GM23248 (cell line): ENCODE measurements at places on chromosomes 1 and 21.

DNA sequence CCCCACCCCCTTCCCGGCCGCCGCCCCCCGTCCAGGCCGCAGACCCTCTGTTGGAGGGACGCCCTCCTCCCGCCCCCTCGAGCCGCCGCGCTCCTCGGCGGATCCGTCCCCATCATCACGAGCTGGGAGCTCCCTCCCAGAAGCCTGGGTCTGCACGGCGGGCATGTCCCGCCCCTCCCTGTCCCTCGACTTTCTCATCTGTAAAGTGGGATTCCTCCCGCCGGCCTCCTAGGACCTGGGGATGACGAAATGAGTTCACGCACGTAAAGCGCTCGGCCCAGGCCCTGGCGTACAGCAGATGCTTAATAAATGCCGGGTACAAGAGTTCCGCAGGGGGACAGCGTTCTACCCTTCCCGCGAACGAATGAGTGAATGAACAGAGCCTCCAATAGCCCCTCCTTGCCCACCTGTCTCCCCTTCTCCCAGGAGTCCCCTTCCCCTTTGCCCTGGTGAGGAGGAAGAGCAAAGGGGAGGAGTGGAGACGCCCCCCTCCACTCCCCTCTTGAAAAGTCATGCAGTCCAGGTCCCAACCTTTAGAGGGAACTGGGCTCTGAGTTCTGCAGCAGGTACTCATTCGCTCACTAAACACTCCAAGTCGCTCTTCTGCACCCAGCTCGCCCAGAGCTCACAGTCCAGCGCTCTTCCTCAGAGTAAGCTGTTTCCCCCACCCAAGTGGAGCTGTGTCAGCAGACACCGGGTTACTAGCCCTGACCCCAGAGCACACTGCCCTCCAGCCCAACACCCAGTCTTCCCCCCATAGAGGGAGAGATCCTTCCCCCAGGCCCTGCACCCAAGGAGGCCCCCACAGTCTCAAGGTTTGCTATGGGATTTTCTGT, 16.8 kb downstream of the RAP1GAP start:
- DNase-seq: no peak

DNA sequence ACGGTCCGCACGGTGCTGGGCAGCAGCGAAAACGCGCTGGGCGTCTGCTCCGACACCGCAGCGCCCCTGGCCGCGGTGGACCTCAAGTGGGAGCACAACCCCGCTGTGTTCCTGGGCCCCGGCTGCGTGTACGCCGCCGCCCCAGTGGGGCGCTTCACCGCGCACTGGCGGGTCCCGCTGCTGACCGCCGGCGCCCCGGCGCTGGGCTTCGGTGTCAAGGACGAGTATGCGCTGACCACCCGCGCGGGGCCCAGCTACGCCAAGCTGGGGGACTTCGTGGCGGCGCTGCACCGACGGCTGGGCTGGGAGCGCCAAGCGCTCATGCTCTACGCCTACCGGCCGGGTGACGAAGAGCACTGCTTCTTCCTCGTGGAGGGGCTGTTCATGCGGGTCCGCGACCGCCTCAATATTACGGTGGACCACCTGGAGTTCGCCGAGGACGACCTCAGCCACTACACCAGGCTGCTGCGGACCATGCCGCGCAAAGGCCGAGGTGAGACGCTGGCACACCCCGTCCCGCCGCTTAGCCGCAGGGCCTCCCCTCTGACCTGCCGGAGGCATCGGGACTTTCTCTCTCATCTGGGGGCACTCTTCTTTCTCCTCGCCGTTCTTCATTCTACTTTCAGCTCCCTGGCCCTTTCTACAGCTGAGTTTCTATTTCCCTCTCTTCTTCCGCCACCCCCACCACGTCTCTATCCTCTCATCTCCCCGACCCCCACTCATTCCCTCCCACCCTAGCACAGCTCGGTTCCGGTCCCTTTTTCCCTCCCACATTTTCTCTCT, 1.0 kb downstream of the NPR1 start:
- peak; percentile 52 for DNase-seq

DNA sequence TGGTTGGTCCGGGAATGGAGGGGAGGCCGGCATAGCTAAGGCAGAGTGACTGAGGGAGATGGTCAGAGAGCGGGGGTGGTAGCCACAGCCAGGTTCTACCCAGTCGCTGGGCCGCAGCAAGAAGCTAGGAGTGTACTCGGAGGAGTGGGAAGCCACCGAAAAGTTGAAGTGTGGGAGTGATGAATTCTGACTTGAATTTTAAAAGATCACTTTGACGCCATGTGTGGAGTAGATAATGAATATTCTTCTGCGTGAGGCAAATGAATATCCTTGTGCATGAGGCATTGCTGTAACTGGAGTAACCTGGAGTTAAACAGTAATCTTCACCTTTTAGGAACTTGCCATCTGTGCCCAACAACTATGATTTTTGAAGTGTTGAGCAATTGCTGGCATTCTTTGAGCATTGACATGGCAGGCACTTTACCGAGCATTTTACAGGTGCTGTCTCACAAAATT, 6.9 kb downstream of the CTPS1 start:
- no peak for DNase-seq

- DNase-seq: peak; percentile 82
These were observed 15.7 kb downstream of the FOXJ3 start for GRCh38 chr1:42319128-42319851.

- DNase-seq: peak; percentile 94
These were observed 7.1 kb upstream of the DR1 start for GRCh38 chr1:93338387-93339146.

GRCh38 chr1:12573015-12573825, 44.8 kb downstream of the DHRS3 start:
- DNase-seq: no peak

- DNase-seq: no peak
These were observed 51.9 kb upstream of the EDN2 start for GRCh38 chr1:41536361-41536802.

- no peak for DNase-seq
These were observed 21.4 kb downstream of the AIM2 start for GRCh38 chr1:159055181-159055641.

- DNase-seq: no peak
These were observed 118.8 kb upstream of the IVNS1ABP start for GRCh38 chr1:185435696-185436379.

- peak; percentile 69 for DNase-seq
These were observed 39.2 kb downstream of the NSL1 start for GRCh38 chr1:212752252-212752933.

DNA sequence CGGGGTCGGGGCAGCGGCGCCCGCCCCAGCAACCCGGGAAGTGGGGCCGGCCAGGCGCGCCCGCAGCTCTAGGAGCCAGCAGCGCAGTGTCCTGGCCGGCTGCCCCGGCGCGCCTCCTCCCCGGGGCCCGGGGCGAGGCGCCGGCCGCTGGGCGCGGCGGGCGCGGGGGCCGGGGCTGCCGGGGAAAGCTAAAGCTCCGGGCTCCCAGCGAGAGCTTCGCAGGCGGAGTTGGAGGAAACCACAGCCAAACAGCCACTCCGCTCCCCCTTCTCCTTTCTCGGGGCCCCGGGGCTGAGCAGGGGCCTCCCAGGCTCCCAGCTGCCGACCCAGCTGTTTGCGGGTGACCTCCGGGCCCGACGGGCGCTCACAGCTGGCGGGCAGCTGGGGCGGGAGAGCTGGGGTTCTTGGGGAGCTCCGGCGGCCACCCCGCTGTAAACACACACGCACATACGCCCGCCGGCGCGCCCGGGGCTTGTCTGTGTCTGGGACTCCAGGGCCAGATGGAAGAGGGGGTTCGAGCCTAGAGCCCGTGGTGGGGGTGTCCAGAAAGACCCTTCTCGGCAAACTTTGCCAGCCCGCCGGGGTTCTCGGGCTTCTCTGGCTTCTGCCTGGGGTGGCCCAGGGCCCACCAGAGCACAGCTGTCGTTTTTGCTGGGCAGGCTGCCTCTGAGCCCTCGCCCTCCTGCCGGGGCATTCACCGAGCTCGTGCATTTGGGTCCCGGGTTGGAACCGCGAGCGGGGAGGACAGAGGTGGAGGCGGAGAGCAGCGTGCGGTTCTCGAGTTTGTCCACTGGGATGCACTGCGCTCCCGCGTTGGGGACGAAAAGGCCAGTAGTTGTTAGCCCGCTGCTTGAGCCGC, 1.5 kb downstream of the AJAP1 start:
- DNase-seq: peak; percentile 56

GRCh38 chr21:17406202-17406601, 106.6 kb upstream of the CXADR start:
- no peak for DNase-seq

DNA sequence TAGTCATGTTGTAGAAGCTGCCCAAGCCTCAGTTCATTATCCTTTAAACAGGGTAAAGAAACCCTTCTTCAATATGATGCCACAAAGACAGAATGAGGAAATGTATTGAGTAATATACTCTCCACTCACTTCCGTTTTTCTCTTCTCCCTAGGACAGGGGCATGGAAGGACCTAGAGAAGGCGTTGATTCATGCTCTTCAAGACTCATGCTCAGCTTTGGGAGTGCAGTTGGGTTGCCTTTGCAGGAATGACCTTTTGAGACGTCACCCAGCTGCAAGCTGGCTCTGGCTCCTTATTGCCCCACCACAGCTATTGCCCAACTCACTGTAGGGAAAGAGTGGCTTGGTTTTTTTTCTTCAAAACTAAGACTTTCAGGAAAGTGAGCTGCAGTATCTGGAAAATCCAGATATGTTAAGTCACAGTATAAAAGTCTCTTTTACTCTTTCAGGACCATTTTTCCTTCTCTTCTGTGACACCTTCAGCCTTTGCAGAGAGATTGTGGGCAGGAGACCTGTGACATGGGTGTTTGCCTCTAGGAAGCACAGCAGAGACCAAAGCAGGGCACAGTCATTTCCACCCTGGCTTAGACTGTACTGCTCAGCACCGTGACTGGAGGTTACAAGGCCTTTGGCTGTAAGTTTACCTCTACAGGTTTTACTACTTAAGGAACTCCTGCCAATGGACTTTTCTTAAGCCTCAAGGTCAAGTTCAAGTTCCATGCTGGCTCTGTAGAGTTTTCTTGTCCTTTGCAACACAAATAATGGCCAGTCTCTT, 39.5 kb downstream of the XCL2 start:
- peak; percentile 97 for DNase-seq

DNA sequence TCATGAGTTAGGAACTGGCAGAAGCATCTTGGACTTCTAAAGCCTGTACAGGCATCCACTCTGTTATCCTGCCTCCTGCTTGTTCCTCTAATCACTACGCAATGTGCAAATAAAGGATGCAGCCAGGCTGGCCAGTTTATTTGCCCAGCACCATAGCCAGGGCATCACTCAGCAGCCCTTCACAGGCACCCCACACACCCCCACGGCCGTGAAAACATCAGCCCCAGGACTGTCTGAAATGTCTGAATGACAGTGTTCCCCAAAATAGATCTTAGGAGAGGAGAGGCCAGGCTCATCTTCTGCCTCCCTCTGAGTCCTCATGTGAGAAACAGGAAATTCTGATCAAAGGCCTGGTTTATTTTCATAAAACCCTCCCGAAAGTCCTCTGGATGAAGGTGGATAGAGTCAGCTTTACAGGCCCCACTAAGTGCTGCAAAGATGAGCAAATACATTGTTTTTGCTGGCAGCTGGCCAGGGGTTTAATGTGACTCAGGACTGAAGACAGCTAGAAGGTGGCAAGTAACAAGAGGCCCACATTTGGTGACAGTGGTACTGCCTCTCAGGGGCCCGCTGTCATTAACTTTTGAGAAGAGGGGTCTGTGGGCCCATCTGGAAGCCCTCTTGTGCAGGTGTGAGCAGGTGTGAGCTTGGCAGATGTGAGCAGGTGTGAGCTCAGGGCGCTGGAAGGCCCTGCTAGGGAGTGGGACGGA, 32.9 kb downstream of the GRHL3 start:
- peak; percentile 72 for DNase-seq

DNA sequence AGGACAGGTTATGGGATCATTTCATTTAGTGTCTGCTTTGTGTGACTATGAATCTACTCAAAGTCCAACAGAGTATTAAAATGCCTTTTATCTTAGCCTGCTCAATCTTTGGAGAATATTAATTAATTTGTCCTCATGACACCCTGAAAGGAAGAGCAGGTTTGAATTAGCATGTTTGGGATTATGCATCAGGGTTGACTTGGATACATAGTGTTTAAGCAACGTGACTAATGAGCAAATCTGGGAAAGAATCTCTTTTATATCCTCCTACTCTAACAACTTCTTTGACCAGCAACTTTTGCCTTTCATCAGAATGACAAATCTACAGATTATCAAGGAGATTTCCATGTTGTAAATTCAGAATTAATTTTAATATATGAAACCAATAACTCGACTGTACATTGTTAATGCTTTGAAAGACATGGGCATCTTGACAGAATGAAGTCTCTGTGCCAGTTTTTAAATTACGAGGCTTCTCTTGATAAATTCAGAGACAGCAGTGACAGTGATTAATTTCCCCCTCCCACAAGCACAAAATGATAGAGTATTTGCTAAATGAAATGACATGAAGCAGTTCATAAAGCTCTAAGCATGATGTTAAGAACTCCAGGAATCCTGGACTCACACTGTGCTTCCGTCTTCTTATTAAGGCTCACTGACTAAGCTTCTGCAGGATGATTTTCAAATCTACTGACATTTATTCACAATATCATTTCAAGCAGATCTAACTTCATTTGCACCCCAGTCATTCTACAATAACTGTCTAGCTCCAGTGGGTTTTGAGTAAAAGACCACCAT, 156.5 kb downstream of the PCNX2 start:
- peak; percentile 18 for DNase-seq

GRCh38 chr1:185050823-185051451, 5.6 kb downstream of the RNF2 start:
- no peak for DNase-seq

GRCh38 chr1:246081138-246081702, 425.9 kb downstream of the SMYD3 start:
- no peak for DNase-seq

GRCh38 chr1:38558500-38559445, 300.8 kb downstream of the RRAGC start:
- DNase-seq: no peak

DNA sequence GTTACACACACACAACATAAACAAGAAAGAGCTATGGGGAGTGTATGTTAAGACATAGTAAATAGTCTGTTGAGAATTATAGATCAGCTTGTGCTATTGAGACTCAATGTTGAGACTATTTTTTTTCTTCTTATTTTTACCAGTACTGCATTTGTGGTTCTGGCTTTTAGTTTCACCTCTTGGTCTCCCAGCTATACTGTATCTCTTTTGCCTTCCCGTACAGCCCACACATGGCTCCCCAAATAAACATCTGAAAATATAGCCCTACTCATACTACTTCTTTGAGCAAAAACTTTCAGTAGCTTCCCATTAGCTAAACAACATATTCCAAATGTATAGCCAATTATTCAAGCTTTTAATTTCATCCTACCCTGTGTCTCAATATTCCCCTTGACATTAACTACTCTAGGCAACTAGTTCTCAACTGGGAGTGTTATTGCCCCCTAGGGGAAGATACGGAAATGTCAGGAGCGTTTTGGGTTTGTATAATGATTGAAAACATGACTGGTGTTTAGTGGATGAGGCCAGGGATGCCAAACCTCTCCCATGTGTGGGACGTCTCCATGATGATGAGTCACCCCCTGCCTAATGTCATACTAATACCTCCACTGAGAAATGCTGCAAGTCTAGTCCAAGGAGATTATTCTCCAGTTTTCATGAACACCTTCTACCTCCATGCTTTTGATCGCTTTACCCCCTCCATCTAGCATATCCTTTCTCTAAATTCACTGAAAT, 6.8 kb downstream of the RPE65 start:
- peak; percentile 87 for DNase-seq

GRCh38 chr21:16181018-16181417, 451.2 kb downstream of the USP25 start:
- no peak for DNase-seq

- DNase-seq: peak; percentile 40
These were observed 59.8 kb downstream of the KIRREL1 start for GRCh38 chr1:158053276-158053675.

GRCh38 chr1:234922987-234923386, 205.7 kb downstream of the TOMM20 start:
- no peak for DNase-seq
